ENCODE measurements at places on chromosomes 6 and 20.
A peak's percentile ranks its signal among the peaks of the same experiment; 100 is the strongest.

DNA sequence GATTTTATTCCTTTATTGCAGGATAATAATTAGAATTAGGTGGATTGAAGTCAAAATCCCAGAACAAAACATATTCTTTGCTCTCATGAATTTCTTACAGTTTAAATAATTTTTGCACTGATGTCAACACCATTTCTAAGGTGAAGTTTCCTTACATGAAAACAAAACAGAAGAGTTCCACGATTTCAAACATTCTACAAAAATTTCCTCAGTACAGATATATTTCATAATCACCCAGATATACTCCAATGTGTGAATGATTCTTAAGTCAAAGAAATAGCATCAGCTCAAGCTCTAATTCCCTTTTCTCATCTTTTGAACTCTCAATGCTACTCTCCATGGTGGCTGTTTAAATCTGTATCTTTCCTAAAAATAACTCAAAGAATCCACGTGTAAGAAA lies 39.5 kb upstream of the THBS2 start:
- no peak for DNase-seq

DNA sequence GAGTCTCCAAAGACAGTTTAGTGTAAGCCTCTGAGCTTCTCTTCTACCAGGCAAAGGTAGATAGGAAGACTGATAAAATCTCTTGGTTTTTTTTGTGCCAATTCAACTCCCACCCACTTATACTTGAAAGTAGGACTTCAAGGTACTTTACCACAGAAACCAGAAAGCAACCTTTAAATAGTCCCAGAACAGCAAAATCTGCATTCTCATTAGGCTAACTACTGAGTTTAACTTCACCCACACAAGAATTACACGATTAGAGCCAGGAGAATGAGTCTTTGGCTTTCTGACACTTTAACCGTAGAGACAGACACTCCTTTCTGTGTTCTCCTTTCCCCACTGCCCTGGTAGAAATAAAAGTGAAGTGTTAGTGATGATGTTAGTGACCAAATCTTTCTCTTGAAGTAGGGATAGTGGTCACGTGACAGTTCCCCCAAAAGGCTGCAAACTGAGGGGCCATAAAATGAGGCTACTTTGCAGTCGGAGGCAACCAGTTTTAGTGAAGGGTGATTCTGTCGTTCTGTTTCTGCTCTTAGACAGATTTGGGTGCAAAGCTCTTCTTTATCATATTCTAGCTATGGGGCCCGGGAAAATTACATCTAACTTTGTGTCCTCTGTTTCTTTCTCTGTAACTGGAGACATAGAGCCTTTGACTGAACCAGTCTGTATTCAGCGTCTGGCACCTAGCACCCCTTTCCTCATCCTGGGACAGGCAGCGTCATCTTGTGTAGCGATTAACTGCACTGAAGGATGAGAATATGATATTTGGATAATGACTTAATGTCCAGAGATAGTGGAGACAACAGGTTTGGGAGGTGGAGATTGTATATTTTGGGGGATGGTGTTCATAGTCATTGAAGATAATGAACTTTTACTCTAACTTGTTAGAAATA lies 206.4 kb upstream of the CITED2 start:
- DNase-seq, result no peak

GRCh38 chr6:169935861-169936260 lies 184.4 kb downstream of the ERMARD start:
- DNase-seq, result no peak

DNA sequence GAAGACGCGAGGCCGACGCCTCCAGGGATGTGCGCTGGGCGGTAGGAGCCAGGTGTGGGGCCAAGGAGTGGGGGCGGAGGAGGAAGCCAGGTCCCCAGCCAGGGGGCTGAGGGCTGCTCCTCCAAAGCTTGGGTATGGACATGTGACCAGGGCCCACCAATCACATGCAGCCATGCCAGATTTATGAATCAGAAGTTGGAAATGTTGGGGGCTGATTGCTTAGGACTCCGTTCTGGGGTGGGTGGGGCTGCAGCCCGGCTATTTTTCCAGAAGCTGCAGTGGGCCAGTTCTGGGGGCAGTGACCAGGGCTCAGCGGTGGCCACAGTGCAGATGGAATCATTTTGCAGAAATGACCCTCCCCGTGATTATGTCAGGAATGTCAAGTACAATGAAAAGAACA lies 96.0 kb downstream of the CEBPB start:
- DNase-seq, result peak; percentile 25

DNA sequence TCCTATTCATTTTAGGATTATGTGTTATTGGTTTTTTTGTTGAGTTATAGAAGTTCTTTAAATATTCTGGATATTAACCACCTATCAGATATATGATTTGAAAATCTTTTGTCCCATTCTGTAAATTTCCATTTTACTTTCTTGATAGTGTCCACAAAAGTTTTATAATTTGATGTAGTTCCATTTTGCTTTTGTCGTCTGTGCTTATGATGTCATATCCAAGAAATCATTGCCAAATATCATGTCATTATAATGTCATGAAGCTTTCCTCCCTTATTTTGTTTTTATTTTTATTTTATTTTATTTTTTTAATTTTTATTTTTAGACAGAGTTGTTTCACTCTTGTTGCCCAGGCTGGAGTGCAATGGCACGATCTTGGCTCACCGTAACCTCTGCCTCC lies 21.0 kb upstream of the NANP start:
- no peak for DNase-seq

DNA sequence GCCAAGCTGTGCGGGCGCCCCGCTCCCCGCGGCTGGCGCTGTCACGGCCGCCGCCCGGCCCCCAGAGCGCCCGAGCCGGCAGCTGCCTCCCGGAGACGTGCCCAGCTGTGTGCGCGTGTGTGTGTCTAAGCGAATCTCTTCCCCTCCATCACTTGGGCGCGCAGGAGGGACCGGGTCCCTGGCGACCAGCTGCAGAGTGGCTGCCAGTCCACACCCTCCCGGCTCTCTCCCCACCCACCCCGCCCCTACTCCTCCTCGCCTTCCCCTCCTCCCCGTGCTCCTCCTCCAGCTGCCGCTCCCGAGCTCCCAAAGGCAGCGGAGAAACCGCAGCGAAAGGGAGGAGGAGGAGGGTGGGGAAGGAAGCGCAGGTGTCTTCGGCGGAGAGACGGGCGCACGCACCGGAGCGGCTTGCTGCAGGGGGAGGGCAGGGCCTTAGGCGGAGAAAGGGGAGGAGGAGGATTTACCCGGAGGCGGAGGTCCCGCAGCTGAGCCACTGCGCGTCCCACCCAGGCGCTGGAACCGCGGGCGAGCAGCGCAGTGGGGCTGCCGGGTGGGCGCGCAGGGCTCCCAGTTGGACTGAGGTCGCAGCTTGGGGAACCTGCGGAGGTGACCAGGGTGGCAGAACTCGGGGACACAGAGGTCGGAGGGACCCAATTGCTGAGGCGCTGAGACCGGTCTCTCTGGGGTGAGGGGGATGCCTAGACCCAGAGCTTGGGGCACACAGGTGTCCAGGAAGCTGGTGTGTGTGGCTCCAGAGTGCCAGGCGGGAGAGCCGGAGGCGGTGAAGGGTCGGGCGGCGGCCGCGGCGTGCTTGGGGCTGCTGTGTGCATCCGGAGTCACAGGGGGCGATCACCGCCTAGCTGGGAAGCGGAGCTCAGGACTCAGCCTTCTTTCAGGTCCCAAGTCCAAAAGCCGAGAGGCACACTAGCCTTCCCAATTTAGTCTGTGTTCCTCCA lies at the start of gene HS3ST5:
Gene HS3ST5 (minus strand): TSS at position 198 of the 956 bp plus-strand sequence. CDS start 280,178 bp downstream, outside the sequence.
- DNase-seq, result peak; percentile 13

- no peak for DNase-seq
Measured at GRCh38 chr6:46023216-46023915, 7.7 kb upstream of the CLIC5 start.

DNA sequence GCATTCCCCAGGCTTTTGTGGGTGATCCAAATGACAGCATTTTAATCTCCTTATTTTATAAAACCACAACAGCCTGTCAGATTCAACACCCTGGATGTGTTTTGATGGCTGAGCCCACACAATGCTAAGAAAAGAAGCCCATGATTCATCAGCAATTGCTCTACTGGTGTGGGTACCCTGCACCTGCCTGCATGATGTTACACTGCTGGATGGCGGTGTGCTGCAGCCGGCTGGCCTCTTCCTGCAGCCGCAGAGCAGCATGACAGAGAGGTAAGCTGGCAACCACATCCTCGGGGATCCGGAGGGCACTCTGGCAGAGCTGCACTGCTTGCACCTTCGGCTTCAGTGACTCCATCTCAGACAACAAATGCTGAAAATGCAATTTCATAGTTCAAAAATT lies 327.5 kb downstream of the SYNE1 start:
- DNase-seq, result peak; percentile 80

DNA sequence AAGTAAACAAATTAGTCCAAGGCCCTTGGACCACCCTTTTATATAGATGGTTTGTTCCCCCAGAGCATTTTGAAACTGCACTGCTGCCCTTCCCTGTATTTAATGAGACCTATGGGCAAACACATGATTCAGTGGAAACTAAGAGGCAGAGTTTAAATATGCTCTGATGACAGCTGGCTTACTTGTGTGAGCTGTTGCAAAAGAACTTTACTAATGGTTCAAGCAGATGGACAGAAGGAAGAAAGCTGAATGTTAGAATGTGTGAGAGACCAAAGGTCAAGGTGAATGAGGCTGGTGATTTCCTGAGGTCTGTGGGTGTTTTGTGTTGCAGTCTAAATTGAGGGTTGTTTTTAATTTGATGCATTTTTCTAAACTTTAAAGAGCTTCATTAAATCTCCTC lies 123.0 kb upstream of the CEP162 start:
- DNase-seq, result no peak

- DNase-seq, result no peak
Measured at GRCh38 chr6:49233483-49233882, 229.6 kb downstream of the MMUT start.

DNA sequence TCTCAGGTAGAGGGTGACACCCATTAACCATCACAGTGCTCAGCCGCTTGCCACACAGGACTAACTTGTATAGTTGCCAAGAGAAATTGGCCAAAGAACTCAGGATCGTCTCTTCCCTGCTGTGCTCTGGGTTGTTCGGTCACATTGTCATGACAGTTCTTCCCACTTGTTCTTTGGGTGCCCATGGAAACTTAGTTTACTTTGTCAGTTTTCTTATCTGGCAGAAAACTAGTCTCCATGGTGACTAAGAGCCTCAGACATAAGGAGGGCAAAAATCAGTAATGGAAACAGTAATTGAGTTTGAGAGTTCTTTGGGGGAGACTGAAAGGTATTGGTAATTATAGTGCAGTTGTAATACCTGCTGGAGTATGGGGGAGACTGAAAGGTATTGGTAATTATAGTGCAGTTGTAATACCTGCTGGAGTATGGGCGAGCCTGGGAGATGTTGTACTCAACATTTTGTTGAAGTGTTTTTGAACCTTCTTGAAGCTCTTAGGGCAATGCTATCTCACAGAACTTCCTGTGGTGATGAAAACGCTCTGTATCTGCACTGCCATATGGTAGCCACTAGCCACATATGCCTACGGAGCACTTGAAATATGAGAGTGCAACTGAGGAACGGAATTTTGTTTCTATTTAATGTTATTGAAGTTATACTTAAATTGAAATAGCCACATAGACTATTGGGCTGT lies 95.2 kb upstream of the HDGFL1 start:
- no peak for DNase-seq

GRCh38 chr6:111011360-111012142 lies 29.7 kb downstream of the RPF2 start:
- DNase-seq, result no peak

GRCh38 chr6:6734479-6735465 lies 146.3 kb downstream of the LY86 start:
- DNase-seq, result no peak

DNA sequence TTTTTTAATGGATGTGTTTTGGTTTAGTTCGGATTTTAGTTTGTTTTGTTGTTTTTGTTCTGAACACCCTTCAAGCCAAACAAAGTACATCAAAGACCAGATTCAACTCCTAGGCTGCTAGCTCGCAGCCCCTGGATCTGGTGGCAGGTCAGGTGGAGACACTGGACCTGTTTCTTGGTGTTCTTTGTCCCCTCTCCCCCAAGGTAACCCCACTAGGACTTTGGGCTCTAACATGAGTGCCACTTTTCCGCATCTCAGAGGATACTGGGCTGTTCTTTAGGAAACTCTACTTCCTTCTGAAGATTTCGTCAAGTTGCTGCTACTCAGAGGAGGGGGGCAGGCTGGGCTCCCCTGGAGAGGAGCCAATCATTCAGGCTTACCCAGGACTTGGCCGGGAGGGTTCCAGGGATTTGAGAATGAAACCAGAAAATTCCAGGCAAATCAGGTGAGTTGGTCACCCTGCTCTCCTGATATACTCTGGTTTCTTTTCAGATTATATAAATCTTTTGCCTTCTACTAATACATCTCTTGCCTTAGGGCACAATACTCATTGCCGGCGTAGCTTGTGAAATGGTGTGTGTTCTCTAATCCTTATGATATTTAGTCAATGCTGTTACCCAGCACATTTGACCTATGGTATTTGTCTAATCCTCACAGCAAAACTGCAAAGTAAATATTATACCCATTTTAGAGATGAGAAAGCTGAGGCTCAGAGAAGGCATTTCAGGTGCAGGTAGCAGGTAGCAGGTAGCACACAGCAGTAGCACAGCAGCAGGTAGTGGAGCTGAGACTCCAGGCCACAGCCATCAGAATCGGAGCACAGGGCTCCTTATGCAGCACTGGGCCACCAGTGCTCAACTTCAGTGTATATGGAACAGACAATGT lies 291.6 kb downstream of the TSHZ2 start:
- DNase-seq, result no peak

DNA sequence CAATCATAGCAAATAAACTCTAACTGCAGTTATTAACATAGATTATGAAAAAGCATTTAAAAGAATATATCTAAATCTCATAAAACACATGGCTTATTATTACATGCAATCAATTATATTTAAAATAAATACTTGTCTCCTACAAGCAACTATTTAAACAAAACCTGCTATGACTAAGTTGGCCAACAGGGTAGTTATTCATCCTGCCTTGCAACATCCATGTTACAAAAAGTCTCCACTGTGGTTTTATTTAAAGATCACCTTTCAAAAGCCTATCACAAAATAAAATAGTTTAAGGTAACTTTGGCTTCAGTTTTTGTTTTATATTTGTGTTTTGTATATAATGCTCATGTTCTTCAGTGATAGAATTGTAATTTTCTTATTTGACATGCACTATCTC lies 1127.0 kb upstream of the MAP3K7 start:
- DNase-seq, result no peak

DNA sequence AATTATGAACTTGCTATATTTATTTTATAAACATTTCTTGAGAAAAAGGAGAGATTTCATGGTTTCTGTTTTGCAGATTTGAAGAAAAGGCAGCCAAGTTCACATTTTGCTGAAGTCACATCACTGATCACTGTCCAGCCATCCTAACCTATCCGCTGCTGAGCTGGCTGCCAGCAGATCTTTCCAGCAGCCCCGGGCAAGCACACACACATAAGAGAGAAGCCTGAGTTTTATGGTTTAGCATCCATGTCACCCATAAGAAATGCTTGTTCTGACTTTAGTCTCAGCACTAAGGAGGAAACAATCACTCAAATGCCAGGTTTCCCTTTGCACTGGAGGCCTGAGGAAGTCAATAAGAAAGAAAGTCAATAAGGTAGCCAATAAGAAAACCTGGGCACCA lies 287.1 kb downstream of the SMOC2 start:
- DNase-seq, result no peak

DNA sequence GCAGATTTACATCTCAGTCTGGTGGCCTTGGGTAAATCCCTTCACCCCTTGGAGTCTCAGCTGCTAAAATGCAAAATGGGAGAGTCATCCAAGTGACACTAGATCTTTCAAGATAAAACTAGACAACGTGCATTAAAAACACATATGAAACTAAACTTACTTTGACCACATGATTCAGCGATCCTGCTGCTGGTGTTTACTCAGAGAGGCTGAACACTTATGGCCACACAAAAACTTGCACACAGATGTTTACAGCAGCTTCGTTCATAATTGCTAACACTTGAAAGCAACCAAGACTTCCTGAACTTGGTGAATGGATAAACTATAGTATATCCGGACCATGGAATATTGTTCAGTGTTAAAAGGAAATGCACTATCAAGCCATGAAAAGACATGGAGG lies 55.3 kb upstream of the GPR6 start:
- no peak for DNase-seq

All from activated CD4-positive, alpha-beta T cell treated with anti-CD3 and anti-CD28 coated beads for 48 hours (primary cell).